ENCODE measurements at places on chromosomes 5 and 9.

DNA sequence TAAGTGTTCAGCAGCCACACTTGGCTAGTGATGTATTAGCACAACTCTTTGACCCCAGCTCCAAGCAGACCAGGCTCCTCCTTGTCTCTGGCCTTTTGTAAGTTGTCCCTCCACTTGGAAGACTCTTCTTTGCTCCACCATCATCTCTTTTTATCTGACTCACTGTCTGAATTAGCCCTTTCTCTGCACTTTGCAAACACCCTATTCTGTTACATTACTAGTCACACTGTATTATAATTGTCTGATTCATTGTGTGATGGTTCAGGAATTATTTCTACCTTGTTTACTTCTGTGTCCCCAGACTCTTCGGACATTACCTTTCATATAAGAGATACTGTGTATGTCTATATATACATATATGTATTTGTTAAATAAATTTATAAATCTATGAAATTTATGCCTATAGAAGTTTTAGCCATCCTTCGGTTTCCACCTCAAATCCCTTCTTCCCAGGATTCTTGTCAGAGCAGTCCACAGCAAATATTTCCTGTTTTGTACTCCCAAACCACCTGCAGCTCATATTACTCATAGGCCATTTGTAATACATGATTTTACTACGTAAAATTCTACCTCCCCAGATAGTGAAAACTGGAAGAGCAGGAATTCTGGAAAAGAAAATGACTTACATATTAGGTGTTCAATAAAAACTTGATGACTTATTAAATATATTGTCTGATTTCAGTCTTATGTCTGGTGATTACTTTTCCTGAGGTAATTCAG is 69.0 kb downstream of the MTAP start:
- H3K4me1 ChIP-seq = no peaks in the 10 kb centered on the region
- no peak overlapping the region for H3K27ac ChIP-seq
- no peaks in the 10 kb centered on the region for H3K36me3 ChIP-seq
- DNase-seq = no peak

DNA sequence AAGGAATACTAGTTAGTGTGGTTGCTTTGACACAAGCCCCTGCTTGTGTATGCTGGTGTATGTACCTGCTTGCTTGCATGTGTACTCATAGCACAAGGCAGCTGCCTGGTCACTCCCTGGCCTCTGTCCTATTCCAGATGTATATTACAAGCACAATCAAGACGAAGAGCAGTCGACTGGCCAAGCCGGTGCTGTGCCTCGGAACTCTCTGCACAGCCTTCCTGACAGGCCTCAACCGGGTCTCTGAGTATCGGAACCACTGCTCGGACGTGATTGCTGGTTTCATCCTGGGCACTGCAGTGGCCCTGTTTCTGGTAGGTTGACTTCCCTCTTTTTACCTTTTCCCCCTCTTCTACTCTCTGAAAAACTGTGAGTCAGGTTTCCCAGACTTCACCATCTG is 72.1 kb downstream of the BAAT start:
- no peak for DNase-seq
- no peaks in the 10 kb centered on the region for H3K27me3 ChIP-seq
- H3K36me3 ChIP-seq = no peaks in the 10 kb centered on the region
- H3K27ac ChIP-seq = no peak overlapping the region

- DNase-seq = no peak
- no peak overlapping the region for H3K27ac ChIP-seq
- no peak overlapping the region for H3K4me3 ChIP-seq
- H3K27me3 ChIP-seq = no peaks in the 10 kb centered on the region
- H3K36me3 ChIP-seq = no peaks in the 10 kb centered on the region
Observed at GRCh38 chr5:122727112-122727541, 47.8 kb upstream of the SNX2 start.

GRCh38 chr9:3511551-3511950 is 14.2 kb downstream of the RFX3 start:
- no peak for DNase-seq
- no peaks in the 10 kb centered on the region for H3K4me1 ChIP-seq
- no peaks in the 10 kb centered on the region for H3K27me3 ChIP-seq
- H3K27ac ChIP-seq = no peak overlapping the region
- H3K36me3 ChIP-seq = no peaks in the 10 kb centered on the region
